ENCODE measurements at places on chromosomes 13 and 19.

DNA sequence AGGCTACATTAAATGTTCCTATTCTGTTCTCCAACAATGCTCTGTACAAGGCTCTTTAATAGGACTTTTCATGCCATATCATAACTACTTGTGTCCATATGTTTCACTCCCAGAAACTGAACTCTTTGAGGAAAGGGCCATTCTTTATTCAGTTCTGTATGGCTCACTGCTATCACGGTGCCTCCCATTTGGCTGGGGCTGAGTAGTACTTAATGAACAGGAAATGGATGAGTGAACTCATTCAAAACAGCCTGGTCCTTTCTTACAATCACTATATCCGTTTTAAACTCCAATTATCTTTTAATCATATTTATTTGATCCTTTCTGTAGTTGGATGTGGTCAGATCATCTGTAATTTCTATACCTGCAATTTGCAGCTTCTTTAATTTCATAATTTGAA lies 410.6 kb downstream of the TBC1D4 start:
- no peak for DNase-seq

- DNase-seq = no peak
These were observed 35.1 kb downstream of the ZNF433 start for GRCh38 chr19:12000152-12000981.

DNA sequence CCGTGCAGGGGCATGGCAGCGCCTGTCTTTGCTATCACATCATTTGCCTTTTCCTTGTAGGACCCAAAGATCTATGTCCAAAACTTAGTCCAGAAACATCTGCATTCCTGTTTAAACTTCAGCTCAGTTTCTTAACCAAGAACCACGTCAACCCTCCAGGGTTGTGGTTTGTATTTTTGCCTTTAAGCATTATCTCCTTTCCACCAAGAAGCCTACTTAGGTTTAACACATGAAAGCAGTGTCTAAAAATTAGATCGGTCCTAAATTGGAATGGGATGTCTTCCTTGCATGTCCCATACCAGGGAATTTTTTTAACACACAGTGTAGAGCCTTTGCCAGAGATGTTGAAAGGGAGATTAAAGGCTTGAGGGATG lies 38.8 kb downstream of the DHRS12 start:
- no peak for DNase-seq

DNA sequence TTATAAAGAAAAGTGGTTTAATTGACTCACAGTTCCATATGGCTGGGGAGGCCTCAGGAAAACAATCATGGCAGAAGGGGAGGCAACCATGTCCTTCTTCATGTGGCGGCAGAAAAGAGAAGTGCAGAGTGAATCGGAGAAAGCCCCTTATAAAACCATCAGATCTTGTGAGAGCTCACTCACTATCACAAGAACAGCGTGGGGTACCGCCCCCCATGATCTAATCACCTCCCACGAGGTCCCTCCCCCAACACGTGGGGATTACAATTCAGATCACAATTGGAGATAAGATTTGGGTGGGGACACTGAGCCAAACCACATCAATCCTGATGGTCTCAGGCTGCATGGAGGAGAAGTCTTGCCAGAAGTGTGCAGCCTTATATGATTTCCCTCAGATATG lies 26.0 kb downstream of the TM9SF2 start:
- no peak for DNase-seq

DNA sequence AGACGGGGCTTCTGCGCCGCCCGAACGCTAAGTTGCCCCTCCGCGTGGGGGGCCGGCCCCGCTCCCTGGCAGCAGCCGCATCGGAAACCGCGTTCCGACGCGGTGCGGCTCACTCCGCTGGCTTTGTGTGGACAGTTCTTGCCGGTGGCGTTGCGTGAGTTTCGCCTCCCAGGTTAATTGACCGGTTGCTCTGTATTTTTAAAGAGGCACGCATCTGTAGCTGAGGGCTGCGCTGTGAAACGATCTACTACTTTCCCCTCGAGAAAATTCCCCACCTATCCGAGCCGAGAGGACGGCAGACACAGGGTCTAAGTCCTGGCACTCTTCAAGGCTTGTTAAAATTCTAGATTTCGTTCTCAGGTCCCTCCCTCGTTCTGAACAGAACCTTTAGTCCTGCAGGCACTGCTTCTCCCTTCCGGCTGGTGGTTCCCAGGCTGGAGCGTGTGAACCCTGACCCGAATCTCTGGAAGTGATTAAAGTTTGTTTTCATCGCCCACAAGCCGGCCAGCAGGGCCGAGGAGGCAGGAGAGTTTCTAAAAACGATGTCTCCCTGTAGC lies 933 bp downstream of the ARHGEF7 start:
- no peak for DNase-seq

- DNase-seq = no peak
These were observed 139.6 kb downstream of the CACNA1A start for GRCh38 chr19:13366529-13367143.

GRCh38 chr13:70284371-70284770 lies 176.1 kb upstream of the KLHL1 start:
- no peak for DNase-seq

DNA sequence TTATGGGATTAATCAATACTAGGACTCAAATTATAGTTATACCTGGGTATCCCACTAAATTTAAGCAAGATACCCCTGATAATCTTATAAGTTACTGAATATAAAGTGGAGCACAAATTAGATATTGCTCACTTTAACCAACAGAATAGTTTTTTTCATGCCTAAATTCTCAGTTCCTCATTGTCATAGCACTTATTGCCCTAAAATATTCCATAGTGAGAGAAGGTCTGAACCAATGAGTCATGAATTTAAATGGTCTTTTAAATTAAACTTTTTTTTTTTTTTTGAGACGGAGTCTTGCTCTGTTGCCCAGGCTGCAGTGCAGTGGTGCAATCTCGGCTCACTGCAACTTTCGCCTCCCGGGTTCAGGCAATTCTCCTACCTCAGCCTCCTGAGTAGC lies 42.4 kb downstream of the ZNF136 start:
- DNase-seq = no peak

DNA sequence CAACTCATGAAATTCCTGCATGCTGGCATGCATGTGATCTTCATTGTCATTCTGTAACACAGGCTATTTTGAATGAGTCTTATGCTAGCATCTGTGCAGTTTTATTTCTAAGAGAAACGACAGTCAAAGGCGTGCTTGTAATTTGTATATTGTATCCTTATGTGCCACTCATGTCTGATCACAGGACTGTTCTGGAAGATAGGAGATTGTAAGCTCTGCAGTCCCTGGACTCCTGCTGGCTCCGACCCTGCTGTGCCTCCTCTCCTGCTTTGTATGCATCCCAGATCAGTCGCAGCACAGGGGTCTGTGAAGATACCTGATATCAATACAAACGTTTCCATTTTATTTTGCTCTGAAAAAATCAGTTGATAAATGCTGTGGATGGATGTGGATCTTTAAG lies 653.1 kb downstream of the LIG4 start:
- DNase-seq = no peak

Data from NCI-H774 (cell line).